ENCODE measurements at places on chromosomes 5 and 9.

DNA sequence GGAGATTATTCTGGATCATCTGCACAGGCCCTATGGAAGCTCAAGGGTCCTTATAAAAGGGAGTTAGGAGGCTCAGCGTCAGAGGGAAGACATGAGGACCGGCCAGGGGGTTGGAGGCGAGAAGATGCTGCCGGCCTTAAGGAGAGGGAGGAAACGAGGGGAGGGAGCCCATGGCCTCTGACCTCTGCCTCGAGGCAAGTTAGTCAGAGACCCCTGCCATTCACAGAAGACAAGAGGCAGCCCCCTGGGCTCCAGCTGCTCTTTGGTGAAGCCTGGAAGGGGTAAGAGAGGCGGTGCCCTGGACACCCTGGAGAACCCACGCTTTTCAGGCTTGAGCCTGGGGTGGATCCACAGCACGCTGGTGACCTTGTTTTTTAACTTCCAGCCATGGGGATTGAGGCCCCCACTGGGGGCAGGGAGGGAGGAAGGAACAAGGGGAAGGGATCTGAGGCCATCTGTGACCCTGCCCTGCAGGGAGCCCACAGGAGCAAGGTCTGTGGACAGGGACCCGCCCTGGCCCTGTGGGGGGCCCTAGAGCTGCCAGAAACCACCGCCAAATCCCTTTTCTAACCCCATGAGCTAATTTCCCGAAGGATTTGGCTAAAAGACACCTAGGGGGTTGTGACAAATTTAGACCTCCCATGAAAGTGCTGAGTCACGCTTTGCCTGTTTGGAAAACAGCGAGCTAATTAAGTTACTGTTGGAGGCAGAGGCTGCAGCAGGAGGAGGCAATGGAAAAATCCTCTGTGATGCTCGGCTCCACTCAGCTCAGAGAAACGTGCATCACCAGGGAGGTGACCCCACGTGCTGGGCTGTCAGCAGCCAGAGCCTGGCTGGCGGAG lies 49.7 kb downstream of the OLFM1 start:
- DNase-seq: peak; percentile 45

GRCh38 chr9:31783491-31783890 lies 601.0 kb upstream of the ACO1 start:
- no peak for DNase-seq

GRCh38 chr9:84404095-84404686 lies 63.6 kb upstream of the SLC28A3 start:
- no peak for DNase-seq

GRCh38 chr5:172534229-172535107 lies 80.1 kb upstream of the SH3PXD2B start:
- no peak for DNase-seq

DNA sequence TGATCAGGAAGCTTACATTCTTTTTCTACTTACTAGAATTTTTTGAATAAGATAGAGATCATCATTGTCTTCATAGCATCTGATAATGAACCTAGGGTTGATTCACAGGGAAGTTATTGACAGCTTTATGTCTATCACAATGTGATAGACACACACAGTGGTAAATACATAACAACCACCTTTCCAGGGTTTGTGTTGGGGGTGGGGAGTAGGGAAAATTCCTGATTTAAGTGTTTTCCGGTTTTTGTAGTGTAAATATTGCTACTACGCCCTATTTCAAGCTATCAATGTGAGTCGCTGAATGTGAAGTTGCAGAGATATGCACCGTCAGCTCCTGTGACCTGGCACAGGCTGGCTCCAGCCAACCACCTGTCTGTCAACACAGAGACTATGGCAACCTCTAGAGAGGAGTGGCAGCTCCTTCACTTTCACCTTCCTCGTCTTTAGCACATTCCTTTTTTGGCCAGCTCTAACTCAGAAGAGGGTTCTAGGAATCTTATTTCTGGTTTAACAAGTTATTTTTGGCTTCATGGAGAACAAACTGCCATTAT lies 224.9 kb downstream of the MAT2B start:
- no peak for DNase-seq

DNA sequence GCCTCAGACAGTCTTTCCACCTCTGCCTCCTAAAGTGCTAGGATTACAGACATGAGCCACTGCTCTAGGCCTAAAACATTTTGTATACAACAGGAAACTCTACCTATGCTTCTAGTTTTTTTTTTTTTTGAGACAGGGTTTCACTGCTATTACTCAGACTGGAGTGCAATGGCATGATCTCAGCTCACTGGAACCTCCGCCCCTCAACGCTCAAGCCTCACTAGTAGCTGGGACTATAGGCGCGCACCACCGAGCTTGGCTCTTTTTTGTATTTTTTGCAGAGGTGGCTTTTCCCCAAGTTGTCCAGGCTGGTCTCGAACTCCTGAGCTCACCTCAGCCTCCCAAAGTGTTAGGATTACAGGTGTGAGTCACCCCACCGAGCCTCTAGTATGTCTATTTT lies 5.4 kb downstream of the HSPA9 start:
- no peak for DNase-seq

Data from pons (tissue), 1 donor.